ENCODE measurements at places on chromosomes 11 and 22.
A peak's percentile ranks its signal among the peaks of the same experiment; 100 is the strongest.

- DNase-seq = no peak
Observed at GRCh38 chr22:21698430-21699329, 32.9 kb downstream of the PPIL2 start.

GRCh38 chr11:77449060-77449521, 24.8 kb downstream of the PAK1 start:
- no peak for DNase-seq

GRCh38 chr22:23121424-23121823, 20.4 kb downstream of the RSPH14 start:
- DNase-seq = peak; percentile 16

DNA sequence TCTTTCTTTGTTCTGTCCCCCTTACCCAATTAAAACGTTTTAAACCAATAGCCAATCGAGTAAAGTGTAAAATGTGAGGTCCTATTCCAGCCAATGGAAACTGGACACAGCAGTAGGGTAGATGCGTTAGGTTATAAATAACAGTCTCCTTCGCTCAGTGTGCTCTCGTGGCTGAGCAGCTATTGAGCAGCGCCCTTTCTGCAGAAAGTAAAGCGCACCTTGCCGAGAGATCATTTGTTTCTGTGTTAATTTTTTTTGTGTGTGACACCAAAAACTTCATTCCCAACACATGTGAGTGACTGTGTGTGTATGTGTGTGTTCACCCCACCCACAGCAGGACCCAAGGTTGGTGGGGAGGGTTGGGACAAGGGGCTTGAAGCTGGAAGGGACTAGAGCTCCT, 7.2 kb upstream of the TTLL1 start:
- no peak for DNase-seq

GRCh38 chr22:38504731-38505540, 1.2 kb downstream of the DDX17 start:
- DNase-seq = no peak

GRCh38 chr11:29087200-29087812, 929.5 kb downstream of the KCNA4 start:
- no peak for DNase-seq

- no peak for DNase-seq
Observed at GRCh38 chr11:68574308-68574707, 110.0 kb upstream of the GAL start.

DNA sequence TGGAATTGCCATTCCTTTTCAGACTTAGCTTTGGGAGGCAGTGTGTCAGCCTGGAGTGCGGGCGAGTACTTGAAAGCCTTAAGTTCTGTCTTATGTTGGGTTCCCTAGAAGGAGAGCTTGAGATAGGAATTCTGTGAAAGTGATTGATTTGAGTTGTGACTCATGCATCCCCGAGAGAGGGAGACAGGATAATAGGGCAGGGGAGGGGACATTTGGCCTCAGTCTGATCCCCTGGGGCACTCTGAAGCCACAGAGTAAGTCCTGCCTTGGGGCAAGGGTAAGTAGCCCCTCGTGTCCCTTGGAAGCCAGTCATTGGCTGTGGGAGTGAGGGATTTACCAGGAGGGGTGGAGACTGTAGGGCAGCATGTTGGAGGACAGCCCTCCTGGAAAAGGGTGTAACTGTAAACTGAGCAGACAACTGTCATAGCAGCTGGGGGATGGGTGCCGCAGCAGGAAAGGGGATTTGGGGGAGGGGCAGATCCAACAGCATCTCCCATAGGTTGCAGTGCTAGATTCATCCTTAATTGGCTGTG, 44.0 kb downstream of the KIAA1671 start:
- DNase-seq = no peak

DNA sequence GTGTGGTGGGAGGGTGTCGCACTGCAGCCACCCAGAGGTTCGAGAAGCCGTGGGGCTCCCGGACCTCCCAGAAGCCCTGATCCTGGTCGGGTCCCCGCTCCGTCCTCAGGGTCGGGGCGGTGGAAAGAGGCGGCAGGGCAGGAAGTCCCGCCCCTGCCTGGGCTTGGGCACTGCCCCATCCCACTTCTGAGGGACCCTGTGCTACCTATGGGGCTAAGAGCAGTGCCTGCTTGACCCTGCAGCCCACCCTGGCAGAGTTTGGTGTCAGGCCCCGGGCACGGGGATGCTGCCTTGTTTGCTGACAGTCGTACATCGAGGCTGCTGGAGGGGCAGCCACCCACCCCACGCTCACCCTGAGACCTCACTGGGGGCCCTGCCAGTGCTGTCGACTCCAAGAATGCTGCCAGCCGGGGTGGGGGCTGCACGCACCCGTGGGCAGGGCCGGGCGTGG, 19.4 kb downstream of the RNH1 start:
- DNase-seq = no peak

DNA sequence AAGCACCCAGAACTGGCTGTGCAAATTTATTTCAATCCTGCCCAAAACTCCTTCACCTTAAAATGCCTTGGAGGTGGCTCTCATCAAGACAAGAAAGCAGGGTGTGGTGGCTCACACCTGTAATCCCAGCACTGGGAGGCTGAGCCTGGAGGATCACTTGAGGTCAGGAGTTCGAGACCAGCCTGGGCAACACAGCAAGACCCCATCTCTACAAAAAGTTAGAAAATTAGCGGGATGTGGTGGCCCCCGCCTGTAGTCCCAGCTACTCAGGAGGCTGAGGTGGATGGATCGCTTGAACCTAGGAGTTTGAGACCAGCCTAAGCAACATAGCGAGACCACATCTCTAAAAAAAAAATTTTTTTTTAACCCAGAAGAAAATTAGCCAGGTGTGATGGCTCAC, 689 bp upstream of the RAB39A start:
- DNase-seq = no peak

- DNase-seq = no peak
Observed at GRCh38 chr11:553988-554340, 6.6 kb downstream of the LMNTD2 start.

DNA sequence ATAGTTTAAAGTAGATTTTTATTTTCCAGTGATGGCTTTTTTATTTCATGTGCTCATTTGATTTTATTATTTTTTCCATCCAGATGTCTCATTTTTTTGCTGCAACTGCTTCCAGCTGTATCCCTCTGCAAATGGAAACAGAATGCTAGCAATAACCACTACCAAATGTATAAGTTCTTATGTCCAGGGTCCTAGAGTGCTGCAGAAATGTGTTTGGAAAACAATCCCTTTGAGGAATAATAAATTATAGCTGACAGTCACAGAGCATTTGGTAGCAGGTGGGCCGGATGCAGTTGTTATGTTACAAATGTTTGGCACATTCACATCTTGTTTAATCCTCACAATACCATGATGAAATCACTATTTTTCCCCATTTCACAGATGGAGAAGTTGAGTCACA, 300.7 kb upstream of the PDGFD start:
- DNase-seq = no peak

DNA sequence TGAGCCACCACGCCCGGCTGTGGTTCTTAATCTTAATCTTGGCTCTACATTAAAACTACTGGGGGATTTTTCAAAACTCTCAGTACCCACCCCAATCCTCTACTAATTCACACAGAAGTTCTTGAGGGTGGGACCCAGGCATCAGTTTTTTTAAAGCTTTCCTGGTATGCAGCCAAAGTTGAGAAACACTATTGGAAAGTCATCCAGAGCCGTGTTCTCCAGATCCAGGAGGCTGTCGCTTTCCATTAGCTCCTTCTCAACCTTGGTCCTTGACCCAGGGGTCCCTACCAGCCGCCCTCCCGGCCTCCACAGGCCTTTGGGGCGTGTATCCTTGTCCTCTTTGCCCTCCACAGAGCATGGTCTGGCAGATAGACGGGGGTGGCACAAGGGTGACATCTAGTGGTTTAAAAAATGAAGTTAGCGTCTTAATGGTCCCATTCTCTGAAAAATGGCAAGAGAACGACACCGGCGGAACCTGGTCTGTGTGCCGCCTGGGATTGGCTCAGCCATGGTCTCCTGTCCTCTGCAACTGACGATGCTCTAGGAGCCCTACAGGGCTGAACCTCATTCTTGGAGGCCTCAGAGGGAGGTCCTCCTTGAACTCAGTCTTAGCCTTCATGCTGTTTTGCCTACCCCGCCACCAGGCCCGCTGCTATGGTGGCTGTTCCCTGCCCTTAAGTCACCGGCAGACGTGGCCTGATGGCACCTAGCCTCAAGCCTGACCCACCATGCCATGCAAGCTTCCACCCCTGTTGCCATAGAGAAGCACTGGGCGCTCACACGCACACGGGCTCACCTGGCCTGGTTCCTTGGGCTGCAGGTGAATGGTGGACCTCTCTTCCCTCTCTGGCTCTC, 152.0 kb upstream of the SYN3 start:
- no peak for DNase-seq

GRCh38 chr22:31248138-31248745, 36.1 kb downstream of the LIMK2 start:
- DNase-seq = no peak

DNA sequence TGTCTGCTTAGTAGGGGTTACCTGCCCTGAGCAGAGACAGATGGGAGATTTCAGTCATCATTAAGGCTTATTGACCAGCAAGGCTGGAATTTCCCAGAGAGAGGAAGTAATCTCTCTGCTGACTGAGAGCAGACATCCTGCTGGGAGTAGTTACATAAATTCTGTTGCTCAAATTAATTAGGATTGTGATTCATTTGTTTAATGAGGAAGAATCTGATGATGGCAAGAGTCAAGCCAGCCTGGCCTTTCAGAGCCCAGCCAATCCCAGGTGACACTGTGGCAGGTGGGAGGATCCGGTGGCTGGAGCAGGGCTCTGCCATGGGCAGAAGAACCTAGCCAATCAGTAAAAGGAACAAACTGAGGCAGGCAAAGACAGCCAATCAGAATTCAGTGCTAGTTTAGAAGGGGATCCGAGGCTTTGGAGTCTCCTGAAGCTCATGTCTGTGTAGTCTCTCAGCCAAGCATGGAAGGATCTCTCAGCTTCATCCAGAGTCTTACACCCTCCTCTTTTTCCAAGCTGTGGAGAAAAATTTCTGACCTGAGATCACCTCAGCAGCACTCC, 61.2 kb upstream of the CHST1 start:
- DNase-seq = no peak

GRCh38 chr22:45876136-45877035, 100.6 kb downstream of the WNT7B start:
- DNase-seq = no peak

- no peak for DNase-seq
Observed at GRCh38 chr11:40140560-40140959, 1318.9 kb downstream of the LRRC4C start.

- DNase-seq = no peak
Observed at GRCh38 chr22:42052765-42053164, 17.8 kb downstream of the NAGA start.

GRCh38 chr11:31141789-31142188, 227.8 kb downstream of the DCDC1 start:
- DNase-seq = no peak

DNA sequence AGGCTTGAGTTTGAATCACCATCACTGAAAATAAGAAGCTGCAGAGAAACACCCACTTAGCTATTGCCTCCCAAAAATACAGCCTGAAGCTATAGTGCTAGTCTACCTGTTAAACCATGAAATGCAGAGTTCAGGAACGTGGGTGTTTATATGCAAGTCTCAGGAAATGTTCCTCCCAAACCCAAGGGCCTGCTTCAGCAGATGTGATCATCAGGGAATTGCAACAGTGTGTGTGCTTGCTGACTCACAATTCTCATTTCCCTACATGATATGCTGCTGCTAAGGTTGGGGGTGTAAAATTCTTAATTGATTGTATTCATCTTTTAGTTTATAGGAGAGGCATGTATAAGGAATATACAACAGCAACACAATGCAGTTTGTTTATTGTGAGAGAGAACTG, 49.6 kb downstream of the NUP98 start:
- DNase-seq = no peak

DNA sequence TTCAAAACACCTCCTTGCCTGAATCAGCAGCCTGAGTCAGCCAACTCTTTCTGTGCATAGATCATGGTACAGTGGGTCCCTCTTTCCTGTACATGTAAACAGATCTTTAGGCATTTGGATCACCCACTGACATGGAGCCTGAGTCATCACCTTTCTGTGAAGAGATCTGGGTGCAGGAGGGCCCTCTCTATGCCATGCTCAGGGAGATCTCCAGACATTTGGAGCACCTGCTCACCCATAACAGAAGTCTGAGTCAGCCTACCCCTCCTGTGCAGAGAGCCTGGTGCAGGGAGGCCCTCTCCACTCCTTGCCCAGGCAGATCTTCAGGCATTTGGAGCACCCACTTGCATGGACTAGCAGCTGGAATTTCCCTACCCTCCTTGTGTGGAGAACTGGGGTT, 56.2 kb upstream of the GLYAT start:
- no peak for DNase-seq

DNA sequence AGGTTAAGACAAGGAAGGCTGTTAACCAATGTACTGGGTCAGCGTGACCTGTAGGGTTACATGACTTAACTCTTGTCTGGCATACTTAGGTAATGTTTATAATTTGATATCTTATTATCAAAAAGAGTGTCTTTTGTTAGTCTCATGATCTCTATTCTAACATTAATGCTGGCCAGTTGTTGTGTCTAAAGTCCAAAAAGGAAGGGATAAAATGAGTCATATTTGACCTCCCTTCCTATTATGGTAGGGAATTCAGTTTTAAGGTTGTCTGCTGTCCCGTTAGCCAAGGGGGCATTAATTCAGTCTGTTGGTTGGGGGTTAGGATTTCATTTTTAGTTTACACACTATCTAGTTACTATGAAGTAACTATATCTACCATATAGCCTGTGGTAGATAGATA, 364.0 kb downstream of the GRM5 start:
- no peak for DNase-seq

DNA sequence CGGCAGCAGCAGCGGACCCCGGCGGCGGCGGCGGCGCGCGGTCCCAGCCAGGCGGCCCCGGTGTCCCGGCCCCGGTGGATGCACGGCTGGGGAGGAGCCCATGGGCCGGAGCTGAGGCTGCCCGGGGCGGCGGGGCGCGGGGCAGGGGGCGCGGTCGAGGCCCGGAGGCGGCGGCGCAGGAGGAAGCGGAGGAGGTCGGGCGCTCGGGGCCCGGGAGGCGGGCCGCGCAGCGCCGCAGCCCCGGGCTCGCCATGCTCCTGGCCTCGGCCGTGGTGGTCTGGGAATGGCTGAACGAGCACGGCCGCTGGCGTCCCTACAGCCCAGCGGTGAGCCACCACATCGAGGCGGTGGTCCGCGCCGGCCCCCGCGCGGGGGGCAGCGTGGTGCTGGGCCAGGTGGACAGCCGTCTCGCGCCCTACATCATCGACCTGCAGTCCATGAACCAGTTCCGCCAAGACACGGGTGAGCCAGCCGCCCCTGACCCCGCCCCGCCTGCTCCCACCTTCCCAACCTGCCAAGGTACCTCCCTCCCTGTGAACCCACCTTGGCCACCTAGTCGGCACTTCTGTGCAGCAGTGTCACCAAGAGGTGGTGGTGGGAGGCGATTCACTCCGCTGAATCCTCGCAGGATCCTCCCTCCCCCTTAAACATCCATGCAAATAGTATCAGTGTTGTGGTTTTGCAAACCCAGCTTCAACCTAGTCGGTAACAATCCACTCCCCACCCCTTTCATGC, 580 bp downstream of the DTX4 start:
- no peak for DNase-seq

GRCh38 chr11:112628676-112629075, 332.5 kb upstream of the NCAM1 start:
- DNase-seq = no peak

GRCh38 chr11:83456075-83456474, 169.9 kb upstream of the CCDC90B start:
- DNase-seq = peak; percentile 27
